Jurkat, Clone E6-1 (cell line): ENCODE measurements at places on chromosomes 16 and 17.
A peak's percentile ranks its signal among the peaks of the same experiment; 100 is the strongest.

DNA sequence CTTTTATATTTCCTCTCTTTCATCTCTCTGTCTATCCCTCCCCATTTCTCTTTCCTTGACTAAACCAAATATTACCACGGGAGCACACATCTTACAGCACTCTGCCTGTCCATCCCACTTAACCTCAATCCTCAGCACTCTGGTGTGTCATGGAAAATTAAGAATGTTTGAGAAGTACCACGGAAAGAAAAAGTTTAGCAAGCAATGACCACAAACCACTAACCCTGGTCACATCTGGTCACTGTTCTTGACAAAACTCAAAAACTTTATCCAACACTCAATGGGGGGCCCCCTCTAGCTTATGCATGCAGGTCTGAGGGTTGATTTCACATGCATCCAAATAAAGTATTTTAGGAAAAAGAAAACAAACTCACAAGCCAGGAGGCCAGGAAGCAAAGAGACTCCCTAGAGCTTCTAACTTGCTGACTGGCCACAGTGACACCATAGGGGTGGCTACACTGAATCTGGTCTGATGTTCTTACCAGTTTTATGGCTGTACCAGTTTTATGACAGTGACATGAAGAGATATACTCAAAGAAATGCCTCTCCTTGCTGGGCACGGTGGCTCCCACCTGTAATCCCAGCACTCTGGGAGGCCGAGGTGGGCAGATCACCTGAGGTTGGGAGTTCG lies 229.2 kb downstream of the STX8 start:
- no peak for DNase-seq

DNA sequence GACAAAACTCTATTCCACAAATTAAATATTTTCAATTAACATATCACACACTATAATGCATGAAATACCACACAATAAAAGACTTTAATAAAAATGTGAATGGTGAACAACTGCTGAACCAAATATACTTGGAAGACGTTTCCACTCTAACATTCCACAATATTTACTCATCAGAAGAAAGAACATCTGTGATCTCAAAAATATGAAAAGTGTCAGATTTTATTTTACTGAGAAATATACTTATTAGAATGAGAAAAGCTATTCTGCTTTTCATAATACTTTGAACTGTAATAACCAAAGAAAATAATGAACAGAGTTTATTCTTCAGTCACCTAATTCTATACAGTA lies 181.8 kb upstream of the AXIN2 start:
- no peak for DNase-seq

- peak; percentile 87 for DNase-seq
Observed at GRCh38 chr17:59220328-59221158, at the start of gene GDPD1. Gene GDPD1 (plus strand): TSS chr17:59220511. CDS start chr17:59220610, 99 bp downstream.

DNA sequence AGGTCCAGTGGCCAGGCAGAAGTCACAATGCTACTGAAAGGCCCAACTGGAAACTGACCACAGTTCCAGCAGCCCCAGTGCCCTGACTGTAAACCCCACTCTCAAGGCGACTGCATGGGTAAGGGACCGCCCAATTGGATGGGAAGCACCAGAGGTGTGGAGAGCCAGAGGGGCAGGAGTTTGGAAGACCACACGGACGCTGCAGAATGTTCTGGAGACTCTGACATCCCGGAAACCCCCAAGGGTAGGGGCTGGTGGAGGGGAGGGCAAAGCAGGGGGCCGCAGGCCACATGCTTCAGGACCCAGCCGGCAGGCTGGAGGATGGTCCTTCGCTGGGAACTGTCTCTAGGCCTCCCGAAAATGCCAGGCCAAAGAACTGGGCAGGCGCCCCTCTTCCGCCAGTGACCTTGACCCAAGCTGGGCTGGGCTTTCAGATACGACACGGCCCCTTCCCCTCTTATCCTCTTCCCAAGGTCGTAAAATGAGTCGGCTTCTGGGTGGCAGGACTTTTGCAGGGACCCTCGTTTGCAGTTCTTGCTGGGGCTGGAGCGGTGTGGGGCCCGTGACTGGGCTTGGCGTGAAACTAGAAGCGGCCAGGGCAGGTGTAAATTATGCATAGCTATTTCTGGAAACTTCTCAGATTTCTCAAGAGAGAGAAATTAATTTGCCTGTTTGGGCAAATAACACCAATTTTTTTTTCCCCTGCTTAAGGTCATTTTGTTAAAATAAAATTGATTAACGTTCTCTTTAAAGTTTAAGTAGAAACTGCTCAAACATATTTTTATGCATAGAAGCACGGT lies 110.2 kb downstream of the C16orf78 start:
- no peak for DNase-seq

DNA sequence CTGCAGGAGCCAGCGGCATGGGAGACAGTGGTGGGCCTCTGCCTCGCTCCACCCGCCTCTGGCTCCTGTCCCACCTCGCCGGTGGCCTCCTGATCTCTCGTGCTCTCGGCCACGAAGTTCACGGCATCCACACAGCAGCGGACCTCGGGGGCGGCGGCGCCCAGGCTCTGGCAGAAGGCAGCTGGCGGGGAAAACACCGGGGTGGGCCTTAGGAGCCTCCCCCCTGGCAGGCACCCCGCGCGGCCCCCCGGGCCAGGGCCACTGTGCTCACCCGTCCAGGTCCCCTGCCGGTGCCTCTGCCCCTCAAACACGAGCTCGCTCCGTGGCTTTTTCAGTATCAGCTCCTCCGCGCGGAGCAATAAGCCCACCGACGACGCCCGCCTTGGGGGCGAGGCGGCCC lies 409 bp upstream of the C17orf107 start:
- no peak for DNase-seq

DNA sequence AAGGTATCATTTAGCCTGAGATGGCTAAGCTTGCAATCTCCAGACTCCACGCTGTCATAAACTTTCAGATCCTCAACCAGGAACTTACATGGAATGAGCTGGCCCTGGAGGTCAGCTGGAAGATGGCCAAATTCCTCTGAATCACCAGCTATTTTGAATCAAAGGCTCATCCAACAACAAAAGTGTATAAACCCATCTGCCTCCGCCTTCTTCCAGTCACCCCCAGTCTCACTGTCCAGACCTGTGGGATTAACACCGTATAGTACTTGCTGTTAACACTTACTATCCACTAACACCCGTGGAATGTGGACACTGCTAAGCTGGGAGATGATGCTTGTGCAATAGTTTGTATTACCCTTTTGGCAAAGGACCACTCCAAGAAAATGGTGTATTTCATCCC lies 1.9 kb upstream of the LCMT1 start:
- DNase-seq = no peak

DNA sequence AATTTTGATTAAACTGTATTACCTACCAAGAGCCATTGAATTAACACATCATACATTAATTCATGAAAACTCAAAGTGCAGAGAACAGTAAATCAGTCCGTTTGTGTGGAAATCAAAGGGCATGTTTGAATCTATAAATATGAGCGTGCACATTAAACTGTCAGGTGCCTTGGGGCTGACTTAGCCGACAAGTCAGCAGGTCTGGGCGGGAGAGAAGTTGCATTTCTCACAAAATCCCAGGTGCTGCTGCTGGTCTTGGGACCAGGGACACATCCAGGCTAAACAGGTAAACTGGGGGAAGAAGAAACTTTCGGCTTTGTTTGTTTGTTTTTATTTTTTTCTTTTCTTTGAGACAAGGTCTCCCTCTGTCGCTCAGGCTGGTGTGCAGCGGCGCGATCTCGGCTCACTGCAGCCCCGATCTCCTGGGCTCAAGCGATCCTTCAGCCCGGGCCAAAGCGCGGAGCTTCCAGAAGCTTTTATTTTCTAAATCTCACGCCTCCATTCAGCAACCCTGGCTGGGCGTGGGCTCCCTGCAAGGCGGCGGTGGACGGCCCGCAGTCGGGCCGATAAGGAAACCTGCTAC lies 213.9 kb downstream of the MRTFB start:
- DNase-seq = peak; percentile 44

DNA sequence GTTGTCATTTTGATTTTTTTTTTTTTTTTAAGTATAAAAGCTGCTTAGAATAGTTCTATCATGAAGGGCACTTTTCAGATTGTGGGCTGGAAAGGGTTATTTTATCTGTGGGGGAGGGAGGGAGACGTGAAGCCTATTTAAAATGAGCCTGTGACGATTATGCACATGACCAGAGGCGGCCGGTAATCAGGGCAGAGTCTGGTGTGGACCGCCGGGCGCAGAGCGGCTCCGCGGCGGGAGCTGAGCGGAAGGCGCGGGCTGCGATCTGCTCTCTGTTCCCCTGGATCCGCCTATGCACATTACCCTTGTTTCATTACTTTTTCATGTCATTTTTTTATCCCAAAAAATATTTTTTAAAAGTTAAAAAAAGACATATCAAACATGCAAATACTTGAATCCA lies 23.5 kb downstream of the TMC6 start:
- no peak for DNase-seq

DNA sequence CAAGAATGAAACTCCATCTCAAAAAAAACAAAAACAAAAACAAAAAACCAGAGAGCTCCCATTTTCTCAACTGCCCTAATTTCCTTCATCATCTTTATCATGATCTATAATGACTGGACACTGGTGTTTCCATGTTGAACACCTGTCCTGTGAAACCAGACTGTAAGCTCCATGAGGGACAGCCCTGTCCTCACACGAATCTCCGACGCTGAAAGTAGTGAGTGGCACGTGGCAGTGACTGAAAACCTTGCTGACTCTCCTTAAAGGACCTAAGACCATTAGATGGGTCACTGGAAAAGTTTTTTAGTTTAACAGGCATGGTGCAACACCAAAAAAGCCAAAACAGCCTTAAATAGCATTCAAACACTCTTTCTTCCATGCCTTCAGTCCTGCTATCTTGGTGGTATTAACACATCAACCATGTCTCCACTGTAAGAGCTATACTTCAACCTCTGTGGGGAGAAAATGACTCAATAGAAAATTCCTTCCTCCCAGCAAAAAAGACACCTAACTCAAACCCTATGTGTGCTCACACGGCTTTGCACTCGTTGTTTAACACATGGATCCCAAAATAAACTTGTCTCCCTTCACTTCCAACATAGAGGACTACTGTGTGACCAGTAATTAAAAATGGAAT lies 8.3 kb downstream of the AXIN2 start:
- DNase-seq = no peak

GRCh38 chr17:75499313-75500022 lies 15.9 kb downstream of the CASKIN2 start:
- DNase-seq = no peak

- no peak for DNase-seq
Observed at GRCh38 chr16:1794221-1794871, 841 bp upstream of the IGFALS start.

DNA sequence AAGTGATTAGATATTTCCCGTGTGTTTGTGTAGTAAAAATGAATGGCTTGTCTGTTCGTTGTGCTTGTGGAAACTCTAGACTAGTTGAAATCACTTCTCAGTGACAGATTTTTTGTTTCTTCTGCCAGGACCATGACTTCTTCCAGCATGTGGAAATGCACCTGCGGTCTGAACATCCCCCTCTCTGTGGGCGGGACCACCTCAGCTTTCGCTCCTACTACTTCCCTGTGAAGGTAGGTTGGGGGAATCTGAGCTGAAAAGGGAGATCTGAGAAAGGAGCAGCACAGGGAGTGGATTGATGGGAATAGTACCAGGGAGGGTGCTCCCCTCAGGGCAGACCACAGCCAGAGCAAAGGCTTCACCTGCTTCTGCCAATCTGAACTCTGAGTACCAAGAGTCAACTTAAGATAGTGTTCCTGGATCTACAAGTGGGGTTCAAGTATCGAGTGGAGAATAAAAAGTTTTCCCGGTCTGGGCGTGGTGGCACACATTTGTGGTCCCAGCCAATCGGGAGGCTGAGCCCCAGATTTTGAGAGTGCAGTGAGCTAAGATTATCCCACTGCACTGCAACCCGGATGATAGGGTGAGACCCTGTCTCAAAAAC lies 47.5 kb downstream of the SF3B3 start:
- no peak for DNase-seq

- DNase-seq = no peak
Observed at GRCh38 chr17:46742565-46743270, 75.8 kb downstream of the WNT3 start.

- DNase-seq = no peak
Observed at GRCh38 chr17:988561-988960, 8.4 kb upstream of the TIMM22 start.

DNA sequence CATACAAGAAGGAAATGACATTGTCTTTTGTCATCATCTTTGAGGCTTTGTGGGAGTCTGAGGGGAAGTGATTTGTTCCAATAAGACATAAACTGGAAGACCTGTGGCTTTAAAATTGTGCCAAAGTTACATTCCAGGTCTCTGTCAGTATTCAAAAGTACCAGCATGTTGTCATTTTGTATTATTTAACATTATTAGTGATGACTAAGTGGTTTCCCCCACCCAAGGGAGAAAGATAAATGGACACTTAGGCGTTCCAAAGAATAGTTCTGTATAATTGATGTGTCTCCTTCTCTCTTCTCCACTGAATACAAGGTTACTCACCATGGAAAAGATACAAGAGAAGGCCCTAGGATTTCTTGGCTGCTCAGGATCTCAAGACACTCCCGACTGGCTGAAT lies 3.8 kb downstream of the CFAP97D1 start:
- no peak for DNase-seq

DNA sequence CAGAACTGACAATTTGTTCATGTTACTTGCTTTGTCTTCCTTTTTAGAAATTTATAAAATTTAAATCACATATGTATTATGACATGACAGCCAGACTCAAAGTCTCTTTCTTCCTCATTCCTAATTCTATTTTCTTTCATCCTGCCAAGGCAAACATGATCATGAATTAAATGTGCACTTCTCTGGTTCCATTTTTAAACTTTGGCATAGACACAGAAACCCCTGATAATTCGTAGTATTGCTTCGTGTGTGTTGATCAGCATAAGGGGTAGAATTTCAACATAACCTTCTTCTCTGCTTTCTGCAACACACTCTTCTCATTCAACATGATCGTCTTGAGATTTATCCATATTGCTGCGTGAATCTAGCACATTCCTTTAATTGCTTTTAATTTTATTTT lies 156.5 kb downstream of the AIPL1 start:
- no peak for DNase-seq

DNA sequence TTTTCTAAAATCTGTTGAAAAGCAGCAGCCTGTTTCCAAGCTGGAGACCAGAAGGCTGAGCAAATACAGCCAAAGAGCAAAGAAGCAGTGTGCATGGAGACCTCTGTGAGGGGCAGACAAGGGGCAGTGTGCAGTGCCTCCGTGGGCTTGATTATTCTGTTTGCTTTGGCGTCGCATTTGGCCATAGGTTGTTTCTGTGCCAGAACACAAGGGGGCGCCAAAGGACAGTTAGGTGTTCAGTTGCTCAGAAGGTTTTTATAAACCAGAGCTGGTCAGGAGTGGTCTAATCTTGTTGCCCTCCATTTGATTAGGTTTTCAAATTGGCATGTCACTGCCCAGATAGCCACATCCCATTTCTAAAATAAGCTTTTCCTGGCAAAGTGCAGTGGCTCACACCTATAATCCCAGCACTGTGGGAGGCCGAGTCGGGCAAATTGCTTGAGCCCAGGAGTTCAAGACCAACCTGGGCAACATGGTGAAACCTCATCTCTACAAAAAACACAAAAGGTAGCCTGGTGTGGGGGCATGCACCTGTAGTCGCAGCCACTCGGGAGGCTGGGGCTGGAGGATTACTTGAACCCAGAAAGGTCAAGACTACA lies 10.6 kb downstream of the MYH3 start:
- peak; percentile 39 for DNase-seq
